Cortex of kidney (tissue), 1 donor: ENCODE measurements at places on chromosomes 7 and 10.

- DNase-seq: no peak
Observed at GRCh38 chr7:121002757-121003200, 14.3 kb downstream of the CPED1 start.

GRCh38 chr7:50681432-50682045 is 101.2 kb downstream of the GRB10 start:
- no peak for DNase-seq

DNA sequence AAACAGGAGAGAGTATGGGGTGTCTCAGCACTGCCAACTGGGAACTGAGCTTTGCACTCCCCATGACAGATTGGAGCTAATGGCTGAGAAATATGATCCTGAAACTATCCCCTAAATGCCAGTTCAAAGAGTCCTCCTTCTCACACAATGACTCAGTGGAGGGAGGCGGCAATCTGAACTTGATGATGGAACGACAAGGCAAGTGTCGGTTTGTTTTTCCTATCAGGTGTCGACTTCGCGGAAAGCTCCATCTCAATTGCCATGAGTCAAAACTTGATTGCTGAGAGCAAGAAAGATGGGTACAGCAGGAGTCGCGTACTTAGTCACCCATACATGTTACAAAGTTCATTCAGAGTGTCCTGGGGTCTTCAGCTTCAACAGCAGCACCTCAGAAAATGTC is 52.5 kb downstream of the NPY start:
- DNase-seq: no peak

- no peak for DNase-seq
Observed at GRCh38 chr7:147765301-147765700, 825.3 kb upstream of the C7orf33 start.

GRCh38 chr10:10797513-10797912 is 220.2 kb upstream of the CELF2 start:
- DNase-seq: no peak

DNA sequence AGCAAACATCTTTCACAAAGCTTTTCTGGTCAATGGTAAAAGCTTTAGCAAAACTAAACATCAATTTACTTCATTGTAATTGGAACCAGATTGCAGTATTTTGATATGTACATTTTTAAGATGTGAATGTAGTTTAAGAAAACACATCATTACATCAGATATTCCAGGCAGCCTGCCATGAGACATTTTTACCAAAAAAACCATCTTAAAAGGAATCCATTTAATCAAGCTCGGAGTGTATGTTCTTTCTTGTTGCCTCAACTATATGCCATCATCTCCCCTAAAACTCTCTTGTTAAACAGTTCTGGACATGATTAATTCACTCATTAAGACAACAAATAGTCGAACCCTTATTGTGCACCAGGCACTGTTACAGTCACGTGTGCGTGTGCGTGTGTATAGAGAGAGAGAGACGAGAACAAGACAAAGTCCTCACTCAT is 97.5 kb downstream of the UBE2H start:
- DNase-seq: no peak

DNA sequence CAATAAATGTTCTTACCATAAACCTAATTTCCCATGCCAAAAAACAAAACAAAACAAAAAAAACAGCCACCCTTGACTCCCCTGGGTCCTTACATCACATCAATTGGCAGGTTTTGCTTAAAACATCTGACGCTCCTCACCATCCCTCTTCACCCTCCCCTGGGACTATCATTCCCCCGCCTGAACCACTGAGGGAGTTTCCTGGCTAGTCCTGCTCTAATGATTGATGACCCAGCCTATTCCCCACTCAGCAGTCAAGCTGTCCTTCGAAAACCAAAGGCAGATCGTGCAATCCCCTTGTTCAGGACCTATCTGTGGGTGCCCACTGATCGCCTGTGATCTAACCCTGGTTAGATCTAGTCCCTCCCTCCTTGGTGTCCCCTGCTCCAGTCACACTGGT is 11.2 kb upstream of the FRMPD2 start:
- no peak for DNase-seq

GRCh38 chr10:119526149-119526548 is 16.4 kb downstream of the RGS10 start:
- DNase-seq: no peak
